HFFc6 (cell line): ENCODE measurements at places on chromosomes 3 and 15.

GRCh38 chr3:101842935-101843330 lies 6.4 kb upstream of the NFKBIZ start:
- DNase-seq: no peak

- peak; percentile 3 for DNase-seq
These were observed 223.0 kb downstream of the NSUN3 start for GRCh38 chr3:94285872-94286271.

DNA sequence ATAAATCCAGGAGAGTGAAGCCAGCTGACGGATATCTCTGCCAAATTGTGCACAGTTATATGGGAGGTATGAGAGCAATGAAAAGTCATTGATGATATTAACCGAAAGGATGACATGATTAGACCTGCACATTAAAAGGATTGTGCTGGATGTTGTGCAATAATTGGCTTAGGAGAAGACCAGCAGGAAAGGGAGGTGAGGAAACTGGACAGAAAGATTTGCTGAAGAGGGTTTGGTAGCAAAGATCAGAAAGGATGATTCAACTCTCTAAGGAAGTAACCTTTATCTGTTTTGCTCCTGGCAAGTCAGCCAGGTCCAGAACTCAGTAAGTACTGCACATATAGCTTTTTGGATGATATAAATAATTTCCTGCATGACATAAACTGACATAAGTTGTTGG lies 704.7 kb downstream of the GRM7 start:
- DNase-seq: no peak

- DNase-seq: no peak
These were observed 84.9 kb downstream of the EEFSEC start for GRCh38 chr3:128238184-128238489.

DNA sequence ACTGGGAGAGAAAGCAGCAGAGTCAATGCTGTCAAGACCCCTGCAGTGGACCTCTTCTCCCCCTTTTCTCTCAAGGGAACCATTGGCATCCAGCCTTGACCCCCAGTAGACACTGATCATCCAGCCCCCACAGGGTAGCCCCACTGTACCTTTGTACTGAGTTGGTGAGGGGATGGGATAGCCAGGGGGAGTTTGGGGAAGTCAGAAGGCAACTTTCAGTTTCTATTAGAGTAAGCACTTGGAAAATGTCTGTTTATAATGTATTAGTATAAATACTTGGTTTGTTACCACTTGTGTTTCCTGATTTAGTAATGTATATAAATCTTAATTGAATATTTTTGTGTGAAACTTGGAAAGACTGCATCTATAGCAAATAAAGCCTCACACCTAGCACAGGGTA lies 25.0 kb downstream of the DAG1 start:
- DNase-seq: no peak

- no peak for DNase-seq
These were observed 15.8 kb upstream of the FANCD2 start for GRCh38 chr3:10010421-10010877.

DNA sequence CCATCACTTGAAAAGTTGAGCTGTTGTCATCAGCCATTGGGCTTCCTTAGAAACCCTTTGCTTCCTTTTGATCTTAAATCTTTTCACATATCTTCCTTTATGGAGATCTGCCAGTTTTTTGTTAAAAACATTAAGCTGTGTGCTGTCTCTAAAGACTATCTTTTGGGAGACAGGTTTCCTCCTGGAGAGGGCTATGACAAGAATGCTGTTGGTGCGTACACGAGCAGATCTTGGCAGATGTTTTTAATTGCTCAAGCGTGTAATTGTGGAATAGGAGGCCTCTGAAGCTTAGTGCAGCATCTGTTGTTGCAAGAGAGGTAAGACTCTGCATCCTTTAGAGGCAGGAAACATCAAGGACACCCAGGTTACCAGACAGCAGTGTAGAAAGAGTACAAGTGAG lies 56.8 kb downstream of the PHLDB2 start:
- peak; percentile 28 for DNase-seq
